ENCODE measurements at places on chromosomes 3 and 15. TPM values are rescaled to one million over a fixed set of nuclear protein-coding genes. Genes with fewer than 3 reads are reported as not detected.
A peak's percentile ranks its signal among the peaks of the same experiment; 100 is the strongest.

GRCh38 chr3:52232279-52233107 is 6.5 kb downstream of the TWF2 start:
- peak; percentile 39 for DNase-seq
- no peak overlapping the region for H3K27ac ChIP-seq
- H3K36me3 ChIP-seq = peaks cover 72% of the 10 kb centered on the region
- H3K4me1 ChIP-seq = peaks cover 33% of the 10 kb centered on the region
- H3K27me3 ChIP-seq = no peaks in the 10 kb centered on the region
- H3K4me3 ChIP-seq = no peak overlapping the region

- no peak overlapping the region for H3K27ac ChIP-seq
- peaks cover 48% of the 10 kb centered on the region for H3K4me1 ChIP-seq
- H3K27me3 ChIP-seq = no peaks in the 10 kb centered on the region
- H3K36me3 ChIP-seq = no peaks in the 10 kb centered on the region
Observed at GRCh38 chr3:177447938-177448337, 250.7 kb upstream of the TBL1XR1 start.

- H3K27ac ChIP-seq = no peak overlapping the region
- no peak overlapping the region for H3K4me3 ChIP-seq
- H3K4me1 ChIP-seq = peaks cover 6% of the 10 kb centered on the region
- H3K36me3 ChIP-seq = peaks cover 93% of the 10 kb centered on the region
- H3K27me3 ChIP-seq = no peaks in the 10 kb centered on the region
Observed at GRCh38 chr15:65580287-65580686, 30.6 kb downstream of the INTS14 start.

DNA sequence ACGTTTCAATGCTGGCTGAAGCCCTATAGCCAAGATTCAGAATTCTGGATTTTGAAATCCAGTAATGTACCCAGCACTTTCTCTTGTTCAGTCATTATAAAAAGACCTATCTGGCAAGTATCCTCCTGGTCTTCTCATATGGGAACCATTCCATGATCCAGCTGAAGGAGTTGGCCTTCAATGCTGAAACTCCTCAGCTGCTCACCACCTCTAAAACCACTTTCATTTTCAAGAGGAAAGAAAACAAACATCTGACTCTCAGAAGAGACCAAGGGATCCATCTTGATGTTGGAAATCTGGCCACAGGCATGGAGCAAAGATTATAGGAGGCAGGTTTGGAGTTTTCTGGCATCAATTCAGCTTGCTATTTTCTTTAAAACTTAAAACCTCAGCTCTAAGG is 235.4 kb downstream of the FMN1 start:
- no peak for DNase-seq
- no peak overlapping the region for H3K27ac ChIP-seq
- no peaks in the 10 kb centered on the region for H3K27me3 ChIP-seq
- no peaks in the 10 kb centered on the region for H3K36me3 ChIP-seq

- DNase-seq = no peak
- no peaks in the 10 kb centered on the region for H3K27me3 ChIP-seq
- no peaks in the 10 kb centered on the region for H3K36me3 ChIP-seq
- no peak overlapping the region for H3K4me3 ChIP-seq
- no peak overlapping the region for H3K27ac ChIP-seq
Observed at GRCh38 chr3:168260859-168261258, 165.1 kb upstream of the GOLIM4 start.

DNA sequence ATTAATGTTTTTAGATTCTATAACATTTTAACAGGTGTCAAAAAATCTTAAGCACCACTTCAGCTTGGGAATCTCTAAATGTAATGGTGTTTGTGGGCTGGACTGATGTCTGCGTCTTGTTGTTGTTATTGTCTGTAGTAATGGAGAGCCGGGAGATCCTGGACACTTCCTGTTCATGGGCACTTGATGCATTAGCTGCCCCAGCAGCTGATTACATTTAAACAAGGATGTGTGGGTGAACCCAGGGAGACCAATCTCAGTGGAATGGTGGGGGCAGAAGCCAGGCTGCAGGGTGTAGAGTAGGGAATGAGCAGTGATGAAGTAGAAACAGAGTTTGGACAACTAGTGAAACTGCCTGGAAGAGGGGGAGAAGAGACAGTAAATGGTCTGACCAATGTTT is 7.8 kb downstream of the CCR5AS start:
- H3K4me3 ChIP-seq = no peak overlapping the region
- no peak overlapping the region for H3K27ac ChIP-seq
- no peaks in the 10 kb centered on the region for H3K36me3 ChIP-seq
- no peak for DNase-seq

DNA sequence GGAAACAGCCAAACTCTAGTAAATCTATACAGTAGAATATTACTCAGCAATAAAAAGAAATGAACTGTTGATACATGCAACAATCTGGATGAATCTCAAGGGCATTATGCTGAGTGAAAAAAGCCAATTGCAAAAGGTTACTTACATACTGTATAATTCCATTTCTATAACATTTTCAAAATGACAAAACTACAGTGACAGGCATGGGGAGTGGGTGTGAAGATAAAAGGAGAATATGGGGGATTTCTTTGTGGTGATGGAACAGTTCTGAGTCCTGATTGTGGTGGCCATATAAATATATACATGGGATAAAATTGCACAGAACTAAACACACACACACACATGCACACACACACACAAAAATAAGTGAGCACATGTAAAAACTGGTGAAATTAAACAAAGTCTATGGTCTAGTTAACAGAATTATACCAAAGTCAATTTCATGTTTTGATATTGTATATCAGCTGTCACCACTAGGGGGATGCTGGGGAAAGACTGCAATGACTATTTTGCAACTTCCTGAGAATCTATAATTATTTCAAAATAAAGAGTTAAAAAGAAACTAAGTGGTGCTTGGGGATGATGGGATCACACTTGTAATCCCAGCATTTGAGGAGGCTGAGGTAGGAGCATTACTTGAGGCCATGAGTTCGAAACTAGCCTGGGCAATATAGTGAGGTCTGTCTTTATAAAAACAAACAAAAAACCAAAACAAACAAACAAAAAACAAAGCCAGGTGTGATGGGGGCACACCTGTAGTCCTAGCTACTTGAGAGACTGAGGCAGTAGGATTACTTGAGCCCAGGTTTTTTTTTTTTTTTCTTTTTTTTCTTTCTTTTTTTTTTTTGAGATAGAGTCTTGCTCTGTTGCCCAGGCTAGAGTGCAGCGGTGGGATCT is 66.0 kb downstream of the SPTSSB start:
- no peak for DNase-seq
- no peaks in the 10 kb centered on the region for H3K27me3 ChIP-seq
- H3K27ac ChIP-seq = no peak overlapping the region
- no peaks in the 10 kb centered on the region for H3K36me3 ChIP-seq

DNA sequence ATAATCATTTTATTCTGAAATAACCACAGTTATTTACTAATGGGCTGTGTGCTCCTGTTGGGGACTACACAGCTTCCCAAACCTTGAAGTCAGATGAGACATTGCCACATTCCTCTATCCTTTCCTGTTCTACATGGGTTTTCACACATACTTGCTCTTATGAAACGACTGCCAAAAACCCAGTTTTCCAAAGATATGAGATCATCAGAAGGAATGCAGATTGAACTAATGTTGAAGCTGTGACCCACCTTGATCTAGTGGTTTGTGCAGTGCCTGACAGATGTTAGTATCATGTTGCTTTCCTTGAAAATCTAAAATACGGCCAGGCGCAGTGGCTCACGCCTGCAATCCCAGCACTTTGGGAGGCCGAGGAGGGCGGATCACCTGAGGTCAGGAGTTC is 144.6 kb downstream of the VGLL4 start:
- H3K4me3 ChIP-seq = no peak overlapping the region
- H3K27me3 ChIP-seq = no peaks in the 10 kb centered on the region
- peaks cover 19% of the 10 kb centered on the region for H3K4me1 ChIP-seq

GRCh38 chr3:62281726-62282125 is 91.6 kb downstream of the FEZF2 start:
- no peaks in the 10 kb centered on the region for H3K27me3 ChIP-seq
- H3K4me1 ChIP-seq = no peaks in the 10 kb centered on the region
- H3K36me3 ChIP-seq = peaks cover 11% of the 10 kb centered on the region
- H3K27ac ChIP-seq = no peak overlapping the region
- no peak overlapping the region for H3K4me3 ChIP-seq

DNA sequence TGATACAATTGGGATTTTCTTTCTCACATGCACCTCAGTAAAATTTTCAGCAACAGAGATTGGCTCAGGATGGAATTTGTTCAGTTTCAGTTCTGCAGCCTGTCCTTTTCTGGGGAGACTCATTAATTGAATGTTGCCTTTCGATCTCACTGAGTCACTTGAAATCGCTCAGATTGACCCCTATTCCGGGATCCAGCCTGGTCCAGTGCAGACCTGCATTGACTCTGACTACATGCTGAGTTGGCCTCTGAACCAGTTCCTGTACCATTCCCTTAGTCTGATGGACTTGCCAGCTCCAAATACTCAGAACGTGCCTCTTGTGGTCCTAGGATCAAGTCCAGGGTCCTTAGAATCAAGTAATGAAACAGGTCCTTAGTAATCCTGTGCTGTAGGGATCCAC is 9.4 kb downstream of the IGF1R start:
- H3K27ac ChIP-seq = no peak overlapping the region
- no peaks in the 10 kb centered on the region for H3K36me3 ChIP-seq
- H3K27me3 ChIP-seq = no peaks in the 10 kb centered on the region
- no peak overlapping the region for H3K4me3 ChIP-seq

GRCh38 chr3:141407825-141408224 is 39.5 kb downstream of the ZBTB38 start:
- H3K4me3 ChIP-seq = no peak overlapping the region
- no peak for DNase-seq
- H3K27me3 ChIP-seq = no peaks in the 10 kb centered on the region
- H3K4me1 ChIP-seq = peaks cover 94% of the 10 kb centered on the region

- no peaks in the 10 kb centered on the region for H3K27me3 ChIP-seq
- H3K36me3 ChIP-seq = no peaks in the 10 kb centered on the region
- no peak overlapping the region for H3K27ac ChIP-seq
- no peaks in the 10 kb centered on the region for H3K4me1 ChIP-seq
Observed at GRCh38 chr15:38149315-38149714, 103.3 kb upstream of the SPRED1 start.

GRCh38 chr3:21752749-21753347 is 1.8 kb upstream of the ZNF385D start:
- DNase-seq = no peak
- no peaks in the 10 kb centered on the region for H3K36me3 ChIP-seq
- H3K27me3 ChIP-seq = peaks cover 9% of the 10 kb centered on the region
- H3K4me1 ChIP-seq = peaks cover 10% of the 10 kb centered on the region
- H3K27ac ChIP-seq = no peak overlapping the region

DNA sequence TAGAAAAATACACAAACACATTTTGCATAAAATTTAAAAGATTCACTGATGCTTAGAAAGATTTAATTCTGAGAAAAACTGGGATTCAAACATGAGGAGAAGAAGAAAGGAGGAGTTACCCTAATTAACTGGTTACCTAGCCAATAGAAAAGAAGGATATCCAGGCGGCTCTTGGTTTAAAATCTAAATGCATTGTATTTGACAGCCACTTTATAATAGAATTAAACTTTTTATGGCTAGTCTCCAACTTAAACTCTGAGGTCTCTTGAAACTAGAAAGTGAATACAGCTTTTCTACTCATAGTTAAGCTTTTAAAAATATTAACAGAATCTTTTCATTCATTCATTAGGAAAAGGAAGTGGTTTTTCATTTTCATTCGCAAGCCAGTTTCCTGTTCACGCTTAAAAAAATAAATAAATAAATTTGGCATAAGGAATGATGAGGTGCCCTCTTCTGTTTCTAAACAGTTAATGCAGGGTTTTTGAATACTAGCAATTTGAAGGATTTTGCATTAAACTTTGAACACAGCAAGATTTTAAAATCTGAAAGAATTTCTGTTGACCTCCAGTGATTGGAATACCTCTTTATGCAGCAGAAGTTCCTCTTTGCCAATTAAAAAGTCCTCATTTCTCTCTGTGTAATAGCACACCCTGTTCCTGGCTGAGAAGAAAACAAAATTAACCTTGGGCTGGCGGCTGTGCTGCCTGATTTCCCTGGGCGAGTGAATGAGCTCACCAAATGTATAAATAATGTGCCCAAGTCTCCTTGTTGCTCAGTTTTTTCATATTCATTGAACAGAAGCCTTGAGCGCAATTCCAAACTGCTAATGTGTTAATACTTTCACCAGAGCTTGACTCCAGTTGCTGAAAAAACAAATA is 105.1 kb downstream of the ZMAT3 start:
- no peak overlapping the region for H3K4me3 ChIP-seq
- H3K36me3 ChIP-seq = no peaks in the 10 kb centered on the region
- DNase-seq = no peak
- no peaks in the 10 kb centered on the region for H3K27me3 ChIP-seq

DNA sequence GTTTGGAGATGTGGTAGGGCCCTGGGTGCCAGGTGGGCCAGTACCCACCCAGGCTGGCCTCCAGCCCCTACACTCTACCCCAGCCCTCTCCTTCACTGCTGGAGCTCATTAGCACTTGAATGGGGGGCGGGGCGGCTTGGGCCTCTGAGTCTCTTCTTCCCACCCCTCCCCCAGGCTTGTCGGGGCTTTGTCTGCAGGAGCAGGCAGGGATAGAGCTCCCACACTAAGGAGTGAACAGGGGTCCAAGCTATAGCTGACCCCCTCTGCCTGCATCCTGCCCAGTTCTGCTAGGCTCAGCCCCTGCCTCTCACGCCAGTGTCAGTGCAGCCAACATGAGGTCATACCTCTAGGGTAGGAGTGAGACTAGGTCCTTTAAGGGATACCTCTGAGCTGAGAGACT is 5.2 kb downstream of the GNAI2 start:
- peak overlapping the region; percentile 6 for H3K4me3 ChIP-seq
- H3K27me3 ChIP-seq = no peaks in the 10 kb centered on the region
- peaks cover 83% of the 10 kb centered on the region for H3K4me1 ChIP-seq
- H3K27ac ChIP-seq = peak overlapping the region; percentile 96

- H3K27me3 ChIP-seq = no peaks in the 10 kb centered on the region
- no peaks in the 10 kb centered on the region for H3K36me3 ChIP-seq
- no peak overlapping the region for H3K4me3 ChIP-seq
- no peak for DNase-seq
- H3K4me1 ChIP-seq = peaks cover 51% of the 10 kb centered on the region
Observed at GRCh38 chr3:195176776-195177175, 94.2 kb downstream of the XXYLT1 start.

DNA sequence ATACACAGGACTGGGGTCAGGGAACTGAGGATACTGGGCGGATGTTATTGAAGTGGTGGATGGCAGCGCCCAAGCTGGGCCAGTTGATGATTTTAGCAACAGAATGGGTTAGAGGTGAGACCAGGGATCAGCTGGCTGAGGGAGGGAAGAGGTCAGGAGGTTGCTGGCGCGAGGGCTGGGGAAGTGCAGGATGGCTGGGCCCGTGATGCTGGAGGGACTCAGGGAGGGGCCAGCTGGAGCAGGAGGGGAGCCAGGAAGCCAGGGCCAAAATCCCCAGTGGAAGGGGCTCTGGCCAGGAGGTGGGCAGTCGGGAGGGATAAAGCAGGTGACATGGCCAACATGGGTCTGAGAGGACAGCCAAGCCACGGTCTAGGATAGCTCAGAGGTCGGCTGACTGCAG is 178.0 kb downstream of the NSMCE3 start:
- DNase-seq = no peak
- H3K36me3 ChIP-seq = no peaks in the 10 kb centered on the region
- H3K27me3 ChIP-seq = no peaks in the 10 kb centered on the region
- no peak overlapping the region for H3K27ac ChIP-seq
- H3K4me1 ChIP-seq = no peaks in the 10 kb centered on the region

Gene TBC1D21
- total RNA-seq = not detected

Gene TUSC7
- not detected for total RNA-seq

Gene OR5K2
- not detected for total RNA-seq

Gene LDHAL6B
- not detected for total RNA-seq

Gene ZNF80
- not detected for total RNA-seq

Gene C3orf20
- not detected for total RNA-seq

Gene MOBP
- 0.18 TPM for total RNA-seq
